ENCODE measurements at places on chromosomes 16 and 17.
A peak's percentile ranks its signal among the peaks of the same experiment; 100 is the strongest.

DNA sequence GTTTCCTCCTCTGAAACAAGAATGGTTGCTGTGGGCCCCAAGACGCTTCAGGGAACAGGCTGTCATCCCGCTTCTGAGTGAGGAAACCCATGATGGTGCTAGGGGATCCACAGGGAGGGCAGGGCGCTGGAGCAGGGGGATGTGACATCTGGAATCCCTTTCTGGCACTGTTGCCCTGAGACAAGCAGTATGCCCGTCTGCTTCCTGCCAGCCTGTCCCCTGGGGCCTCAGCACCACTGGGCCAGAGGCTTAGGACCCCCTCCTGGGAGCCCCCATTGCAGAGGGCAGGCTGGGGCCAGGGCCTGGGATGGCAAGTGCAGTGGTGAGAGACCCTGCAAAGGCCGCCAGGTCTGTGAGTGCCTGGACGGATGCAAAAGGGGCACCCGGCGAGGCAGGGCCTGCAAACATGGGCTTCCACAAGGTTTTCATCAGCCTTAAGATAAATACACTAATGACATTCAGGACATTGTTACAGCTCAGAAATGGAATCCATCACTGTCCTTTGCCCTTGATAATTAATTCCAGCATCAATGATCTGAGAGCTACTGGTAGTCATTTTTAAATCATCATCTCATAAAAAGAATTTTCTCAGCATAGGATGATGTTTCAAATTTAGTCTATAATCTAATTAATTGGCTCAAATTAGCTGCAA lies 51.6 kb downstream of the PRMT7 start:
- no peak for DNase-seq

- no peak for DNase-seq
Measured at GRCh38 chr17:75403131-75403530, 2.3 kb downstream of the GRB2 start.

DNA sequence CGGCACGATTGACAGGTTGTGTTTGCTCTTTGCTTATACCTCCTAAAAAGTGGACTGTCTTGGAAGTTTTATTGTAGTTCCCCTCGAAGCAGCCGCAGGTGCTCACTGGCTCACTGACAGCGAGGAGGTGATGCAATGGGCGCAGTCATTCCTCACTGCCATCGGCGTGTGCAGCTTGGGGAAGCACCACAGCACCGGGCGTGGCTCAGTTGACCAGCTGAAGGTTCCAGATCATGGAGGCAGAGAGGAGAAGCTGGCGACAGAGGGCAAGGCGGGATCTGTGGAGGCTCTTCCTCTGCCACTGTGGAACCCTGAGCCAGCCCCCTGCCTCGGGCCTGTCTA lies 72.1 kb upstream of the TNRC6C start:
- no peak for DNase-seq

- DNase-seq: peak; percentile 46
Measured at GRCh38 chr17:65627891-65628643, 66.6 kb upstream of the AXIN2 start.

DNA sequence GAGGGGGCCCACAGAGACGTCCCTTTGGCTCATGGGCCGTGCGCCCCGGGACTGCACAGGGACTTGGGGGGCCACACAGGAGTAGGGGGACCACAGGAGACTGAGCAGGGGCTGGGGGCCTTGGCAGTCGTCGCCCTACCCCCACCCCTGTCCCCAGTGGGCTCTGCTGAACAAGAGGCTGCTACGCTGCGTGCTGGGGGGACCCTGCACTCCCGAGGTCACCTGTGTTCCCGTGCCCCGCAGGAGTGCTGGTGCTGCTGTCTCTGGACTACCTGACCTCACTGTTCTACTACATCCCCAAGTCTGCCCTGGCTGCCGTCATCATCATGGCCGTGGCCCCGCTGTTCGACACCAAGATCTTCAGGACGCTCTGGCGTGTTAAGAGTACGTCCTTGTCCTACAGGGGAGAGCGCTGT lies 14.4 kb upstream of the RNF213 start:
- DNase-seq: no peak

DNA sequence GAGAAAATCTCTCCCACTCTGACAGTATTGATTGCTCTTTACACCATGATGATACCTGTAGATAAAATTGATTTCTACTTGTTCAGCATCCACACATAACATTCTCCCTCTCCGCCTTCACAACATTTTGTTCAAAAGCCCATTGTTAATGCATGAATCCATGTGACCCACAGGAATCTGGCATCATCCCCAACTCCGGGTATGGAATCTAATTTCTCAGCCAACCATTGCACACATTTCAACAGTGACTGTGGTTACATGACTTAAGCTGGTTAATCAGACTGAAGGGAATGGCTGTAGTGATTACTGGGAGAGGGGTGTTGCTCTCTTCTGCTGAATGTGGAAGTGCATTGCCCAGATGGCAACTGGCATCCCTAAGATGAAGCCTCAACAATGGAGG lies 161.4 kb upstream of the C16orf82 start:
- peak; percentile 76 for DNase-seq

DNA sequence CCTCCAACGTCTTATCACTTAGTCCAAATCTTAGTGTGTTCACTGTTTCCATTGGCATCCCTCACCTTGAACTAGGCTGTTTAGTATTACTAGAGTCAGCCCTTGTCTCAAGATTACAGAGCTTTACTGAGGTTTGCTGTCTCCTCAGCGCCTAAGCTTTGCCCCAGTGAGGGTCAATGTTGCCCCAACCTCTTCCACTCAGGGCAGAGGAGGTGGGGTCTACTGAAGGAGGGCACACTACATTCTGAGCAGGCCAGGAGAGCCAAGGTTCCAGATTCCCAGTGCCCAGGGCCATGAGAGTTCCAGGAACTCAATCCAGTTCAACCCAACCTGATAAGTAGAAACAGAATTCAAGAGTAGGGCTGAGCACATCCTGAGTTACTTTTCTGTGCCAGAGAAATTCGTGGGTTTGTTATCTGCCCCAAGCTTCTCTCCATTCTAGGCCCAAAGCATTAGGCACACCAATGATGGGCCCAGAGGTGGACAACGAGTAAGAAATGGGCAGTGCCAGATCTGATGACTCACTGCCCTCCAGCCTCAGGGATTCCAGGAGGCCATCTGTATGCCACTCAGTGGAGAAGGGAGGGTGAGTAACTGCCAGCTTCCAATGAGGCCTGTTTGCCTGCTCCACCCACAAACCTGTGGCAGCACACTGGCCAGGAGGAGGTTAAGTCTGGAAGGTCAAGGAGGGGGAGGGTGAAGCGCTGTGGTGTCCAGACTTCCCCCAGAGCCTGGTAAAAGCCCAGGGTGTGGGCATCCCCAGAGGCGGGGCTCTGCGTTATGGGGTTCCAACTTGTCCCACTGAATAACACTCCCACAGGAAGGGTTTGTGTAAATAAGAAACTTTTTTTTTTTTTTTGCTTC lies 8.2 kb downstream of the TUBG2 start:
- peak; percentile 78 for DNase-seq

GRCh38 chr16:31001507-31002249 lies 8.8 kb downstream of the STX1B start:
- no peak for DNase-seq

DNA sequence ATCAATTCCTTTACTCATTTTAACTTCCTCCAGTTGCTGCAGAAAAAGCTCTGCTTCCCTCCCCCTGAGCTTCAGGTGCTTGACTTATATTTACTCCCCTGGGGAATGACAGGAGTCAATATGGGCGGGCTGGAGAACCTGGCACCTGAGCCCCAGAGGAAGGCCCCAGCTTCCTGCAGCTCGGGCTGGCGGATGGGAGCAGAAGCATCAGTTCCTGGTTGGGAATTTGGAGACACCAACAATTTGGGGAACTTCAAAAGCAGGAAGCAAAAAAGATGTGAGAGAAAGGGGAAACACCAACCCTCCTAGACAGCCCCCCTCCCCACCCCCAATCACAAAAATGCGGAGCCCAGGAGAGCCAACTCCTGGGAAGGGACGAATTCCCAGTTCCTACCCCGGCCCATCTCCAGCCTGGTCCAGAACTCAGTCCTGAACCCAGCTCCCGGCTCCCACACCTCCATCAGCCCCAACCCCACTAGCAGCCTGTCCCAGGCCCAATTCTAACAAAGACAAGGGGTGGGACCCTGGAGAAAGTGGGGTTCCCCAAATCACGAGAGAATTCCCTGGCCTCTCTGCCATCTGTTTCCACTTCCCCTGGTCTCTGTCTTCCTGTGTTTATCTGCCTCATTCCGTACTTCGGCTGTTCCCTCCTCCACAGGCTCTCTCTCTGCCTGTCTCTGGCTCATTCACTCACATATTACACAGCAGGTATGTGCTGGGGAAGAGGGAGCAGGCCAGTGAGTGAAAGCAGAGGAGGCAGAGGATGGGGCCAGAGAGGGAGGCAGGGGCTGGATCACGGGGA lies 16.2 kb upstream of the ASGR2 start:
- no peak for DNase-seq

DNA sequence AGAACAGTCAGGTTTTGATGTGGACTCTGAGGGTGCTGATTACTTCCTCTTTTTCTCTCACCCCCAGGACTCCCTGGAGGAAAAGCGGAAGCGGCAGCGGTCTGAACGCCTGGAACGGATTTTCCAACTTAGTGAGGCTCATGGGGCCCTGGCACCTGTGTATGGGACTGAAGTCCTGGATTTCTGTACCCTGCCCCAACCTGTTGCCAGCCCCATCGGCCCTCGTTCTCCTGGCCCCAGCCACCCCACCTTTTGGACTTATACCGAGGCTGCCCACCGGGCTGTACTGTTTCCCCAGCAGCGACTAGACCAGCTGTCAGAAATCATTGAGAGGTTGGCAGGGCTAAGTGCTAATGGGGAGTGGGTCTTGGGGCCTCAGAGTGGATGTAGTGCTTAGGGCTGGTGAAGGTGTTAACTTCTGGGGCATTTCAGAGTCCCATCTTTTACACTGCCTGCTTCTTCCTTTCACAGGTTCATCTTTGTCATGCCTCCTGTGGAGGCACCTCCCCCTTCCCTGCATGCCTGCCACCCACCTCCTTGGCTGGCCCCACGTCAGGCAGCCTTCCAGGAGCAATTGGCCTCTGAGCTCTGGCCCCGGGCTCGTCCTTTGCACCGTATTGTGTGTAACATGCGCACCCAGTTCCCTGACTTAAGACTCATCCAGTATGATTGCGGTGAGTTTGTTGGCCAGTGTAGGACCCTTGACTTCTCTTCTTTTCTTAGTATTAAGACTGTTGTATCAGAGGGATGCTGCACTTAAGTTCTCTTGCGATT lies 19.1 kb upstream of the PHKG2 start:
- DNase-seq: no peak

DNA sequence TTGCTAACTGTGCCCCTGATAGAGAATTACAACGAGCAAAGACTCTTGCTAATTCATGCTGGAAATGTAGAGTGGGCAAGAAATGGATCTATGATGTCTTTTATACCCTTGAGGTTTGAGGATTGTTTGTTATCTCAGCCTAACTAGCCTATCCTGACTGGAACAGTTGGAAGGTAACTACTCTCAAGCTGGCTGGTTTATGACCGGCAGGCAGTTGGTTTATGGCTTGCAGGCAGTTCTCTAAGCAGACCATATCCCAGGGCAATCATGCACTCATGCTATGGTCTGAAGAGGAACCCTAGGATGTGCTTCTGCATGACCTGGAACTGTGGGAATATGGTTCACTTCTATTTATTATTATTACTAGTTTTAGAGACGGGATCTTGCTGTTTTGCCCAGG lies 49.1 kb downstream of the LYRM1 start:
- DNase-seq: no peak

- peak; percentile 15 for DNase-seq
Measured at GRCh38 chr17:35889818-35890773, 9.9 kb upstream of the CCL5 start.
